ENCODE measurements at places on chromosomes 5 and 9. TPM values are rescaled to one million over a fixed set of nuclear protein-coding genes. Genes with fewer than 3 reads are reported as not detected.

- no peaks in the 10 kb centered on the region for H3K36me3 ChIP-seq
- H3K27me3 ChIP-seq = no peaks in the 10 kb centered on the region
- no peaks in the 10 kb centered on the region for H3K4me1 ChIP-seq
- no peak overlapping the region for H3K4me3 ChIP-seq
- no peak for DNase-seq
These were observed 122.0 kb downstream of the DRD1 start for GRCh38 chr5:175321927-175322532.

The ANKRD20A1 gene
- total RNA-seq = 2.6 TPM

GRCh38 chr9:114606068-114606467 is 5.0 kb upstream of the TMEM268 start:
- H3K36me3 ChIP-seq = no peaks in the 10 kb centered on the region
- H3K4me3 ChIP-seq = no peak overlapping the region
- H3K27me3 ChIP-seq = no peaks in the 10 kb centered on the region
- H3K27ac ChIP-seq = no peak overlapping the region
- DNase-seq = no peak
- no peaks in the 10 kb centered on the region for H3K4me1 ChIP-seq

The DMGDH gene
- 4.0 TPM for total RNA-seq

DNA sequence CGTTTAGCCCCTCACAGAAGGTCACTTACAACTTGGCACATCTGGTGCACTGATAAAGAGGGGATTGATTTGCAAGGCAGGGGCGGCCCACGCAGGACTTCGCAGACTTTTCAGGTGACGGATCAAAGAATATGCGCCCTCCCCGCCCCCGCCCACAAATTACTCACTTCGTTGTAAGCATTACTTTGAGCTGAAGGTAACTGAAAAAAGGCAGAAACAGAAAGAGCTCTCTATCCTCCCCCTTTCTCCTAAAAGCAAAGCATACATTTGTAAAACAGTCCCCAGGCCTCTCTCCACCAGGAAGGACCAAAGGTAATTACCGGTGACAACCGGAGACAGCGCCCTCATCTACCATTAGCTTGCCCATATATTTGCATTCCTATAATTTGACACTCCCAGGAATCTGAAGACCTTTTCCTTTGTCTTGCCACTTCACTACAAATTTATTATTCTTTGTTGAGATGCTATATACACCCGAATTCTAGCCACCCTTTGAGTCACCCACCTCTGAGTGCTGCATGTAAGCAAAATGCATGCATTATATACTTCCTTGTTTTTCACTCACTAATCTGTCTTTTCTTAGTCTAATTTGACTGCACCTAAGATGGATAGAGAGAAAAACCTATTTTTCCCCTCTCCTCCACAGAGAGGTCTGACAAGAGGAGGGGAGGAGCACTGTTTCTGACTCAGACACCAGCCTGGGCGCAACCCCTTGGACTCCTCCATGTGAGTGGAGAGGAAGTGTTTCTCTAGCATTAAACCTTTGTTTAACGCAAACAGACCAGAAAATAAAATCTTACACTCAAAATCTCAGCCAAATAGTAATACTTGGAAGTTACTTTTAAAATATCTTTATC is 74.7 kb upstream of the SPIN1 start:
- DNase-seq = no peak
- no peaks in the 10 kb centered on the region for H3K27me3 ChIP-seq

The LNPEP gene
- 50.2 TPM for total RNA-seq

The PIP5KL1 gene
- total RNA-seq = 0.20 TPM

DNA sequence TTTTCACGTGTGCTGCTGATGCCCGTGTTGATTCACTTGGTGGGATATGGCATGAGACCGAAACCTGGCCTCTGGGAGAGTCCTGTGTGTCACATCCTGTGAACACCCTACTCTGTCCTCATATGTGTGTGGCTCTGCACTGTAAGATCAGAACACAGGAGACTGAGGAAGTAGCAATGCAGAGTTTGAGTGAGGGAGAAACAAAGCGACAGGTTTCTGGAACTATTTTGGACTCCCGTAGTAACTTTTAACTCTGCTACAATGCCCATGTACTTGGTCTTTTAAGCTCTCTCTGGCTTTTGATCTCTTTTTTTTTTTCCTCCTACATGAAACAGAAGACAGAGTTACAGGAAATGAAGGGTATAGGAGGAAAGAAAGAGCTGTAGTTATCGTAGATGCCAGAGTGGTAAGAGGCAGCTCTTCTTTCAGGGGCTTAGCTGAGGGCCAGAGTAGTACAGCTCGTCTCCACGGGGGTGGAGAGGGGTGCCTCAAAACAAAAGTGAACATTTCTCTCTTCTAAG is 26.6 kb downstream of the GRAMD2B start:
- no peak overlapping the region for H3K4me3 ChIP-seq
- H3K4me1 ChIP-seq = peaks cover 22% of the 10 kb centered on the region
- no peak for DNase-seq
- peak overlapping the region; percentile 38 for H3K27ac ChIP-seq

DNA sequence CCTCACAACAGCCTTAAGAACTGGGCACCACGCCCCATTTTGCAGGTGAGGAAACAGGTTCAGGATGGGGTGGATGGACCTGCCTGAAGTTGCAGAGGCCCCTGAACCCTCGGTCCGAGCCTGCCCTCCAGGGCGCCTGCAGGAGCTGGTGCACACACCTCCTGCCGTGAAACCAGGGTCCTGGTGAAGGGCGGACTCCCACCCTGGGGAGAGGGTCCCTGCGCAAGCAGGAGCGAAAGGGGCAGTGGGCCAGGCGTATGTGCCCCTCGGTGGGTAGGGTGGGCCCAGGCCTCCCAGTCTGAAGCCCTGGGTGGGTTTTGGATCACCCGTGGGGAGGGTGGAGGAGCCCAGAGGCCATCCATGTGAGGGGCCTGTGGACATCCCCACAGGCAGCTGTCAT is 37.9 kb downstream of the HK3 start:
- H3K4me3 ChIP-seq = no peak overlapping the region
- H3K4me1 ChIP-seq = no peaks in the 10 kb centered on the region
- no peak for DNase-seq

The ANKRD31 gene
- total RNA-seq = 0.07 TPM

The INSL4 gene
- not detected for total RNA-seq

DNA sequence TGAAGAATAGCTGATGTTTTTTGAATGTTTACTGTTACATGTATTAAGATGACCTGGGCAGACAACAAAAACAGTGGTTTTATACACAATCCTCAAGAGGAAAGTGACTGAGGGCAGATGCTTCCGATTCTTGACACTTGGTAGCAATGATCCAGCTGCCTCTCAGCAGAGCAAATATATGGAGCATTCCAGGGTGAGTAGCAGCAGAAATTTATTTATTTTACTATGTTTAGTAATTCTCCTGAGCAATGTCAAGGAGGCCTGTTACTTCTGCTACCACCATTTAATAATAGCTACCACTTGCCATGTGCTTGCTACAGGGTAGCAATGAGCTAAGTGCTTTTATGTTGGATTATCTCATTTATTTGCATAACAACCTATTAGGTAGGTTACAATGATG is 69.1 kb upstream of the NR3C1 start:
- H3K27me3 ChIP-seq = no peaks in the 10 kb centered on the region
- H3K4me3 ChIP-seq = no peak overlapping the region

DNA sequence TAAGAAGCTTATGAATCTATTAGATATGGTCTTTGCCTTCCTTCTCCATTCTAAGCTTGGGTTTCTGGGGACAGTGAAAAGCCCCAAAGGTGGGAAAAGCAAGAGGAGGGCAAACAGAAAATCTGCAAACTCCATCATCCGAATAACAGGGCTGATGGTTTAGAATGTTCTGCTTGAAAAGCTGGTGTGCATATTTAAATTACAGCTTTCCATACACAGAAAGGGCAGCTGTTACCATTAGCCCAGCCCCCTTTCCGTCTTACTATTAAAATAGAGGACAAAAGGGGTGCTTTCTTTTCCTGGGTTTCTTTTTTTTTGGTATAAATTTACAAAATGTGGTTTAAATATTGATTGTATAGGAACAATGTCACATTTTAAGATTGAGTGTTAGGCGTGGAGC is 22.0 kb downstream of the INSYN2B start:
- no peak overlapping the region for H3K27ac ChIP-seq
- no peak overlapping the region for H3K4me3 ChIP-seq
- no peak for DNase-seq
- H3K36me3 ChIP-seq = no peaks in the 10 kb centered on the region
- no peaks in the 10 kb centered on the region for H3K27me3 ChIP-seq

DNA sequence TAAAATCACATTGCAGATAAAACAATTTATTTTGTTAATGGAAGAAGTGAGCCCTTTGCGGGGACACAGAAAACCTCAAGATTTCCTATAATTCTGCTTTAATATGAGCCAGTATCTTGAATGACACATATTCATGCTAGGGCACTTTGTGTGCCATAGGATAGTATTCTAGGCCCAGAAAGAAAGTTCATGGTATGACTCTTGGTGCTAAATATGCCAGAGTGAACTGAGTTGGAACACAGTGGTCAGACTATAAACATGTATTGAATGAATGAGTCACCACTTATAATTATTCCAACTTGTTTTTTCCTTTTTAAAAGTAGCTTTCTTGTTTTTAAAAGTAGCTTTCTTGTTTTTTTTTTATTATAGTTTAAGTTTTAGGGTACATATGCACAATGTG is 46.0 kb downstream of the ADAMTS19 start:
- no peak for DNase-seq
- H3K27ac ChIP-seq = no peak overlapping the region
- H3K27me3 ChIP-seq = no peaks in the 10 kb centered on the region
- no peak overlapping the region for H3K4me3 ChIP-seq
- H3K4me1 ChIP-seq = no peaks in the 10 kb centered on the region

GRCh38 chr9:95296761-95297160 is 20.7 kb downstream of the FANCC start:
- H3K4me3 ChIP-seq = no peak overlapping the region
- no peaks in the 10 kb centered on the region for H3K4me1 ChIP-seq
- DNase-seq = no peak
- H3K27me3 ChIP-seq = no peaks in the 10 kb centered on the region
- H3K27ac ChIP-seq = no peak overlapping the region
- no peaks in the 10 kb centered on the region for H3K36me3 ChIP-seq

The IFNK gene
- not detected for total RNA-seq

DNA sequence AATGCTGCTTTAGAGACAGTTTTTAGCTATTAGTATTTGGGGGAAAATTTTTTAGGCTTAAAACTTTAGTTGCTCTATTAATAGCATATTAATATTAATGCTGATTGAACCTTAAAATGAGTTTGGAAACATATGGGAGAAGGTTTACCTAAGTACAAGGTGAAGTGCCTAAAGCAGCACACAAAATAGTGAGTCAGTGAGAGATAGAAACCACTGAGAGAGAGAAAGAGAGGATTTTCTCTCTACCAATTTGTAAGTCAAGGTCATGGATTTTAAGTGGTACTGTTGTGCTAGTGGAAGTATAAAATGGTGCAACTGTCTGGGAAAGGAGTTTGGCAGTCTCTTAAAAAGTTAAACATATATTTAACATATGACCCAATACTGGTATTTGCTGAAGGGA is 64.9 kb downstream of the MARCHF3 start:
- no peaks in the 10 kb centered on the region for H3K4me1 ChIP-seq
- no peaks in the 10 kb centered on the region for H3K36me3 ChIP-seq
- no peak overlapping the region for H3K27ac ChIP-seq
- H3K27me3 ChIP-seq = no peaks in the 10 kb centered on the region
- no peak overlapping the region for H3K4me3 ChIP-seq

The PRSS3 gene
- 3.5 TPM for total RNA-seq

The ANKRD33B gene
- 4.7 TPM for total RNA-seq

The FYB1 gene
- 8.4 TPM for total RNA-seq

DNA sequence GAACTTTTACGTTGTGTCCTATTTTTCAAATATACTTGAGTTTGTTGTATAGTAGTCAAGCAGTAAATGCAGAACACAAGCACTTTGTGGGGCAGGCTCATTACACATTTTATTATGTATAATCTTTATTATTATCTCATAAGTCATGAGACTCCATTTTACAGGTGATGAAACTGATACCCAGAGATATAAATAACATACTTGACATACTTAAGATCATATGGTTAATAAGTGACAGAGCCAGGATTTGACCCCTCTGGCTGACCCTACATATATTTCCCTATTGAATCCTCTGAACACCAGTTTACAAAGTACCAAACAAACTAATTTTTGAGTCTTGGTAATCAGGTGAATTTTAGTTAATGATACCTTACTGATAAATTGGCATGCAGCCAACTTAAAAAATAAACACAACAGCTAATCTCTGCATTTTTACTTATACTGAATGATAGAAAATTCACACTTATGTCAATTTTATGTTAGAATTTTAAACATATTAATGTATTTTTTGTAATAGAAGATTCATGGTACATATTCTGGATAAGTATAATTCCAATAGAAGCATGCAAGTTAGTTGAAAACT is 305.0 kb upstream of the MEF2C start:
- H3K27ac ChIP-seq = no peak overlapping the region
- no peaks in the 10 kb centered on the region for H3K36me3 ChIP-seq
- no peaks in the 10 kb centered on the region for H3K4me1 ChIP-seq
- no peak for DNase-seq

DNA sequence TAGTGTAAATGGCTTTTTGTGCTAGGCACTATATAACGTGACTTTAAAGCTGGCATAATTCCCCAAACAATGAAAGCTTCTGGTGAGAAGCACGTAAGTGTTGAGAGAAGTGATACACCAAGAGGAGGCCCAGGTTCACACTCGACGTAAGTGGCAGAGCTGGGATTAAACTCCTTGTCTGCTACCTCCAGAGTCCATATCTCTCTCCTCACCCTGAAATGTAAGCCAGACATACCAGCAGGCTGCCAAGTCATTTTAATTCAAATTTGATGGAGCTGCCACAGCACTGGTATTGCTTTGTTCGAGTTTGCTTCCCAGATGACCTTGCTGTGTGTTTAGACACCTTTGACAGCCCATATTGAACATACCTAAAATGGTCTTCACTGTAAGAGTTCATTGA is 319.7 kb downstream of the GLIS3 start:
- no peaks in the 10 kb centered on the region for H3K27me3 ChIP-seq
- DNase-seq = no peak
- H3K4me1 ChIP-seq = no peaks in the 10 kb centered on the region
- no peak overlapping the region for H3K27ac ChIP-seq
- no peaks in the 10 kb centered on the region for H3K36me3 ChIP-seq

DNA sequence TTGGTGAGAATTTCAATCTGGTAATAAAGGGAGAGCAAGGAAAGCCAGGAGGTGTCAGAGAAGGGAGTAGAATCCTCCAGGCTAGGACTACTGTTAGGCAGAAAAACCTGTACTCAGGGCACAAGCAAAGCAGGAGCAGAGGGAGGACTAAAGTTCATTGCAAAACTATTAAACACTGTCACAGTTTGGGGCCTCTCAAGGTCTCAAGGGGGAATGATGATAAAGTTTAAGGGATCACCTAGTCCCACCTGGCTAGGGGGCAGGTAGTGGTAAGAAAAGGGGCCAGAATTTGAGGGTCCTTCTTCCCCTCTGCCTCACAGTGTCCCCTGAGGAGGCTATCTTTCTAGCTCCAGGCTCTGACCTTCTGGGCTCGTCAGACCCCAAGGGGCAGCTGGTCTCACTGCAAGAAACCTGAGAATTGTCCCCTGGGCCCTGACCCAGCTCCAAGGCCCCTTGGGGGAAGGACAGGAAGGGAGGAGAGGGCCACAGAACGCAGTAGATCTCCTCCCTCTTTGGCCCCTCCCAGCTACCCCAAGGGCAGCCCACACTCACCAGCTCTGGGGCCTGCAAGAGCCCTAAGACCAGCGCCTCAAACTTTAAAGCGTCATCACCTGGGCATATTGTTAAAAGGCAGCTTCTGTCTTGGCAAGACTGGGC is 974 bp downstream of the CCDC69 start:
- no peaks in the 10 kb centered on the region for H3K36me3 ChIP-seq
- peaks cover 58% of the 10 kb centered on the region for H3K4me1 ChIP-seq
- no peaks in the 10 kb centered on the region for H3K27me3 ChIP-seq
- DNase-seq = peak; percentile 75
- peak overlapping the region; percentile 93 for H3K27ac ChIP-seq
- H3K4me3 ChIP-seq = peak overlapping the region; percentile 85
